Epithelial cell of umbilical artery (primary cell): ENCODE measurements at places on chromosomes 16 and 17. TPM values are rescaled to one million over a fixed set of nuclear protein-coding genes. Genes with fewer than 3 reads are reported as not detected.

TBC1D28 gene
- not detected in 2 replicates for total RNA-seq

WNT3 gene
- total RNA-seq: 1.2 and 1.3 TPM in 2 replicates

PRR35 gene
- total RNA-seq: under 0.01 TPM in 1 of 2 replicates, not detected in the other

KRT28 gene
- total RNA-seq: not detected in 2 replicates

CDRT15L2 gene
- total RNA-seq: not detected in 2 replicates

DNAAF1 gene
- total RNA-seq: not detected in 2 replicates

NEUROD2 gene
- total RNA-seq: not detected in 2 replicates

CD7 gene
- total RNA-seq: not detected in 2 replicates

SPNS3 gene
- total RNA-seq: 0.15 TPM in 1 of 2 replicates, not detected in the other

FN3KRP gene
- 15.3 and 20.2 TPM in 2 replicates for total RNA-seq

PABPN1L gene
- not detected in 2 replicates for total RNA-seq

SULT1A2 gene
- total RNA-seq: under 0.01 TPM in 1 of 2 replicates, not detected in the other
